ENCODE measurements at places on chromosomes 13 and 19.
A peak's percentile ranks its signal among the peaks of the same experiment; 100 is the strongest.

DNA sequence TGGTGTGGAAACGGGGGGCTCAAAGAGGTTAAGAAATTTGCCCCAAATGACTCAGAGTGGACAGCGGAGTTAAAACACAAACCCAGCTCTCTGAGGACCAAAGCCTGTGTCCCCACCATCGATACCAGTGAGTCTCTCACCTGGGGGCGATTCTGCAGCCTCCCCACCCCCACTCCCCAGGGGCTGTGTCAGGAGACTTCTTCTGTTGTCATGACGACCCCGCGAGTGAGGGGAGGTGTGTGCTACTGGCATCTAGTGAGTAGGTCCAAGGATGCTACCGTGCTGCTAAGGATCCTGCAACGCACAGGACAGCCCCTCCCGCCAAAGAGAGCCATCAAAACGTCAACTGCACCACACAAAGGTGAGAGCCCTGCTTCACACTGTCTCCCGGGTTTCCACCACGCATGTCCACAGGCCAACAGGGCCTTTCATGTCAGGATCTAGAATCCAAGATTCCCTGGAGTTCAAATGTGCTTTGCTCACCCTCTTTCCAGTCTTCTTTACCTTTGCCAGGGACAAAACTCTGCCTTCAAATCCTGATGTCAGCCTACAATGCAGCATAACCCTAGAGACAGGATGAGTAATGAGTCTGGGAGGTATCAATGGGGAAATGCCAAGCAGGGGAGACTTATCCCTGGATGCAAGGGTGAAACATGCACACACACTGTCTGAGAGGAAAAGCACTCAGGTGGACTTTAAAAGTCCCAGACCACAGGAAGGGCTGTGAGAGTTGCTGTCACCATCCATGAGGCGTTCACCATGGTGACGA, 3.9 kb downstream of the RANBP3 start:
- DNase-seq, result no peak

GRCh38 chr13:71306821-71307220, 560.2 kb downstream of the DACH1 start:
- no peak for DNase-seq

DNA sequence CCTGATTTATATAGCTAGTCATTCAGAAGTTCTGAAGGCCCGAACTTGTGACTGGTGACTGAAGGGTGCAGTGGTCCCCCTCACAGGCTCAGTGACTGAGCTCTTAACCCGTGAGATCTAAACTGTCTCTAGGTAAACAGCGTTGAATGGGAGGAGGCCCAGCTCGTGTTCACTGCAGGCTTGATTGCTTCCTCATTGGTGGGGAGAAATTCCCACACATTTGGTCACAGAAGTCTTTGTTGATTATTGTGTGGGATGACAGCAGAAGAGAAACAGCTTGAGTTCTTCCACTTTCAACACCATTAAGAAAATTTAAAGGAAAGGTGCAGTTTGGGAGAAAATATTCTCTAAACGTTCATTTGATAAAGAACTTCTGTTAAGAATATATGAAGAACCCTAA, 1178.0 kb downstream of the UQCRFS1 start:
- no peak for DNase-seq

GRCh38 chr13:50910485-50910805, 854 bp downstream of the RNASEH2B start:
- DNase-seq, result no peak

DNA sequence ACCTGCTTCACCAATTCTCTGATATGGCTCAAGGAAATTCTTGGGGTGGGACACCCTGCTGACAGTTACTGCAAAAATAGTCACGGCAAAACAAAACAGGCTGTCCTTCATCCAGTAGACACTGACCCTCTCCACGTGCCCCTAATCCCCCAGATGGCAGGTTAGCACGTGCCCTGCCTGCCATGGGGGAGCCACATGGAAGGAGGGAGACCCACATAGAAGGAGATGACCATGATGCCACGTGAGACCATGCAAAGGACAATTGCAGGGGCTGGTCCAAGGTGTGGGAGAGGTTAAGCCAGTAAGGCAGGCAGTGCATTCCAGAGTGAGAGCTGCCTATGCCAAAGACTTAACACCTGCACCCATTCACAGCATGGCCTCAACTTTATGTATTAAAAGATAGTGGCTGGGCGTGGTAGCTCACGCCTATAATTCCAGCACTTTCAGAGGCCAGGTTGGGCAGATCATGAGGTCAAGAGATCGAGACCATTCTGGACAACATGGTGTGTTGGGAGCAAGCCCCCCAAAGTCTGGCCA, 82.7 kb downstream of the ZNF429 start:
- no peak for DNase-seq

GRCh38 chr13:34417896-34418295, 524.2 kb upstream of the NBEA start:
- DNase-seq, result no peak

DNA sequence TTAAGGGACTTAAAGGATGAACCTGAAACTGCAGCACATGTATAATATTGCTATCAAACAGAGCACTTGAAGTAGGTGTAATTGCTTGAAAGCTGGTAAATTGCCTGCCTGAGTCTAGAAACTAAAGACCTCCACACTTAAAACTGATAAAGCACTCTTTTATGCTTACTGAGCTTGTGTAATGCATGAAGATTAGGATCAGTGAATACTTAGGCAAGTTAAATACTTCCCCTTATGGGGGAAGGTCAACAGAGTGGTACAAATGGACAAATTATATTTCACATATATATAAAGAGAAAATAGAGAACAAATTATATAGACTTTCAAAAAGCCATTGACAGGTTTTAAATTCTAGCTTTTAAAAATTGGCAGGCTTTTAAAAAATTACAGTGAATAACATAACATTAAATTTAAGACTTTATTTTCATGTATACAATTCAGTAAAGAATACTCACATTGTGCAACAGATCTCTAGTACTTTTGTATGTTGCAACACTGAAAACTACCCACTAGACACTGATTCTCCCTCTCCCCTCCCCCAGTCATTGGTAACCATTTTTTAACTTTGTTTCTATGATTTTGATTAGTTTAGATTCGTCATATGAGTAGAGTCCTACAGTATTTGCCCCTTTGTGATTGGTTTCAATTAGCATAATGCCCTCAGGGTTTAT, 23.9 kb downstream of the PIBF1 start:
- no peak for DNase-seq

DNA sequence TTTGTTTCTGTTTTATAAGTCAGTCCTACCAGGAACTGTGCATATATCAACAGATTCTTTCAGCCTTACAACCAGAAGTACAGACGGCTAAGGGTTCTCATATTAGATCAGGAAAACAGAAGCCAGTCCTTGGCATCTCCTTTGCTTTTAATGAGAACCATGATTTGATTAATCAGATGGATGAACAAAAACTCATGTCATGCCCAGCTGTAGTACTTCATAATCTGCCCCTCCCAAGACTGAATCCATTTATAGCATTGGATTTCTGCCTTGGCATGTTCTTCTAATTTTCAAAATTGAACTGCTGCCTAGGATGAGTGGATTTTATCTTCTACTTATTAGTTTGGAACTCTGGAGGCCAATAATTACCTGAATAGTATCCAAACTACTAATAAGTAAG, 617.2 kb downstream of the SLITRK5 start:
- DNase-seq, result no peak

DNA sequence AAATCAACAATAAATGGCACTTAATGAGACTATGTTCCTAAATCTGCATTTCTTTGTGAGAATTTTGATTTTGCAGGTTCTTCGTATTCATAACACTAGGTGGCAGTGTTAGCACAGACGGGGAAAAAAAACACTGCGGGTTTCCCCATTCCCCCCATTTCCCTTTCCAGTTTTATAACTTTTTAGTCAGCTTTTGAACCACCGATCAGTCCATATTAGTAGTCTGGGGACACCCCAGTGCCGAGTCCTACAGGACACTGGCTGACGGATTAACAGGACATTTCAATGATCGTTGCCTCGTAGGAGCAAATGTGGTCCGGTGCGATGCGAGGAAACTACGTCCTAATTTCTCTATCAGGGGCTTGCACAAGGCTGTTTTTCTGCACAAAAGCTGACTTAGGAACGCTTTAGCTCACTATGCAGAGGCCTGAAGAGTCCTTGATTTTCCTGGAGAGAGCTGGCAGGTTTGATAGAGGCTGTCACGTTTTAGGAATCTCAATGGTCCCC, 234.3 kb downstream of the LMO7 start:
- DNase-seq, result peak; percentile 2

- DNase-seq, result no peak
Observed at GRCh38 chr19:3716147-3716668, 8.0 kb downstream of the TJP3 start.

- no peak for DNase-seq
Observed at GRCh38 chr19:37654118-37654517, 1.1 kb downstream of the ZFP30 start.

GRCh38 chr13:91216928-91217700, 130.4 kb upstream of the MIR17HG start:
- DNase-seq, result no peak

DNA sequence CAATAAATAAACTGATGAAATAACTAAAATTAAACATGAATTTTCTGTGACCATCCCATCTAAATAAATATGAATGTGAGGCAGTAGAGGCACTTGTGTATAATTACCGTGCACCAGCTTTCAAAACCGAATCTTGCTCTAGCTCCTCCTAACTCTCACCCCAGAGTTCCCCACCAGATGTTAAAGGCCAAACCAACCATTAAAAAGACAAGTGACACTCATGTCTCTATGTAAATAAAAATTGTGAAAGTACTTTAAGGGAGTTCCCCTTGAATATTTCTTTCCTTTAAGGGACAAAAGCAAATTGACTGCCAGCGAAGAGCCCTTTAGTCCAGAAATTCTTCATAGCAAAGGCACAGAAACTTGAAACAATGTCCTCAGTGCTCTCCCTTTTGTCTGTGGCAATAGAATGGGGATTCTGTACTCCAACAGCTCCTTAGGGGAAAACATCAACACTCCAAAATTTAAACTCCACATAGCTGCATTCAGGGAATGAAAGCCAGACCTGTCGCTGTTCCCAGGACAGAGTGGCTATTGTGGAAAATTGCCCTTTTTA, 101.7 kb upstream of the SOX21 start:
- DNase-seq, result no peak

DNA sequence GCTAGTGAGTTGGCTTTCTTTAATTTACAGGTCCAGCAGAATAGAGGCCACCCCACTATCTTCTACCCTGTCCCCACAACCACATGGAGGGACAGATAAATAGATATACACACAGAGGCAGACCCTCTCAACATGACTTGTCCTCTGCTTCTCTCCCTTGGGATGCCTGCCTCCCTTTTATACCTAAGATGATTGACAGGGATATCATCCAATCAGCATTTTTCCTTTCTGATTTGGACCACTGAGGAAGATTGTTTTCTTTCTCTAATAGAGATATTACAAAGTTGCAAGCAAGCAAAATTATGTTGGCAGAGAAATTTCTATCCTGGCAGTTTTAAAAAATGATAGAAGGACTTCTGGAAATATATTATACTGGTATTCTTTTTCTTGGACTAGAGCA, 35.8 kb downstream of the STOML3 start:
- DNase-seq, result no peak

GRCh38 chr13:54394085-54394700, 1365.6 kb downstream of the OLFM4 start:
- DNase-seq, result no peak

- DNase-seq, result no peak
Observed at GRCh38 chr13:90675129-90675528, 672.4 kb upstream of the MIR17HG start.

DNA sequence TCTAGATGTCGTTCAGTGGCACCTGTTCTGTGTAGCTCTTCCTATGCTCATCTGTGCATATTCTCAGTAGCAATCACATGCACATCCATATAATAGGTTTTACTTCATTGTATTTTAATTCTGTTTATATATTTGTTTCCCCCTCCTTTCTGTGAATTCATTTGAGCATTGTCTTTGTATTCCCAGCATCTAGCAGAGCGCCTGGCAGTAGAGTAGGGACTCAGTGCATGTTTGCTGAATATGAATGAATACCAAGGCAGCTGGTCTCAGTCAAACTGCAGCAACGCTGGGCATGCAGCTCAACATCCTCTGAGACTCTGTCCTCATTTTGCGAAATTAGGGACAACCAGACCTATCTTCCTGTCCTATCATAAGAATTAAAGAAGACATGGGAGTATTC, 330.1 kb downstream of the SPRY2 start:
- DNase-seq, result no peak

- DNase-seq, result no peak
Observed at GRCh38 chr19:49939721-49940481, 10.6 kb upstream of the NUP62 start.

DNA sequence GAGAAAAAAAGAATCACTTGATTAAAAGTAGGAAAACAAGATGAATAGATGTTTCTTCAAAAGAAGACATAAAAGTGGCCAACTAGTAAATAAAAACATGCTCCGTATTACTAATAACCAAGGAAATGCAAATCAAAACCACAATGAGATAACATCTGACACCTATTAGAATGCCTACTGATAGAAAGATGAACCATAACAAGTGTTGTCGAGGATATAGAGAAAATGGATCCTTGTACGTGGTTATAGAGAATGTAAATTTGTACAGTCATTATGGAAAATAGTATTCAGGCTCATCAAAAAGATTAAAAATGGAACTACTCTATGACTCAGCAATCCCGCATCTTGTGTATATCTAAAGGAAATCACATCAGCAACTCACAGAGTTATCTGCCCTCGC, 415.8 kb upstream of the SLITRK5 start:
- no peak for DNase-seq
